ENCODE measurements at places on chromosomes 1 and 21. TPM values are rescaled to one million over a fixed set of nuclear protein-coding genes. Genes with fewer than 3 reads are reported as not detected.

The CFAP107 gene
- not detected for total RNA-seq

DNA sequence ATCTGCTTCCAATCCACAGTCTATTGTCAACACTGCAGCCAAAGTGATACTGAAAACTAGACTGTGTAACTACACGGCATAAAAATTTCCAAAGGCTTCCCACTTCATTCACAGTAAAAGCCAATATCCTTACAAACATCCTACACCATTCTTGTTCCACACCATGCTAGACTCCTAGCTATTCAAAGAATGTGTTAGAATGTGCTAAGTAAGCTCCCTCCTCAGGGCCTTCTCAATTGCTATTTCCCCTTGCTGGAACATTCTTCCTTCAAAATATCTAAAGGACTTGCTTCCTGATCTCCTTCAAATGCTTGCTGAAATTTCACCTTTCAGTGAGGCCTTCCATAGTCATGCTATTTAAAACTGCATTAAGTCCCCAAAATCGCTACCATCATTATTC lies 228.1 kb downstream of the AKT3 start:
- no peak for DNase-seq

DNA sequence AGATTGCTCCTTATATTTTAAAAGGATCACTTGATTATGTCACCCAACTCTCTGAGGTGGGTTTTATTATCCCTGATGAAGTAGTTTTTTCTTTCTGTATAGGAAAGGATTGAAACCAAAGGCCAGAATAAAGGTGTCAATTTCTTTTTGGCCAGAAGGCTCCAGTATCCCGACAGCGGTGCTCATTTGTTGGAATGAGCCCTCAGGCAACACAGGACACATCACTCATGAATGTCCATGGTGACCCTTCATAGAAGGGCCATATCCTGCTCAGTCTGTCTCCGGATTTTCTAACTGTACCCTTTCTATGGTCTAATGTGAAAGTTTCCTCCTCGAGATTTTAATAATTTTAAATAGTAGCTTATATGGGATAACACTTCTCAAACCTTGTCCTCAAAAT lies 171.3 kb upstream of the USP24 start:
- DNase-seq: no peak

GRCh38 chr1:4179914-4180735 lies 280.1 kb upstream of the C1orf174 start:
- no peak for DNase-seq

- no peak for DNase-seq
Measured at GRCh38 chr1:1918901-1919303, at the start of gene TMEM52. Gene TMEM52 (minus strand): TSS chr1:1919279. CDS start chr1:1919265, 14 bp downstream.
